Panc1 (cell line): ENCODE measurements at places on chromosomes 12 and 14. TPM values are rescaled to one million over a fixed set of nuclear protein-coding genes. Genes with fewer than 3 reads are reported as not detected.

DNA sequence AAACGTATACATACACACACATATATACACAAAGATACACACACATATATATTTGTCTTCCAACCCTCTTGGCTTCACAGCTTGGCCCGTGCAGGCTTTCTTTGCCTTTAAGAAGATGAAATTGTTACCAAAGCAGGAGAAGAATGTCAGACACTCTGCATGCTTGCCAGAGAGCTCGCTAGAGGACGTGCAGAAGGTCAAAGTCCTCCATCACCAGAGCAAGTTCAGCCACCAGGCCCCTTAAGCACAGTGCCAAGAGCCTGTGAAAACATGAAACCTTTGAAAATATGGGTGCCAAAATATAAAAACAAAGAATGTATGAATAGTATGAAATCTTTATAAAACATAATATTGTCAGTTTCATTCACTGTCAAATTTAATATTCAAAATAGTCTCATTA lies 14.9 kb upstream of the MCRS1 start:
- no peaks in the 10 kb centered on the region for H3K27me3 ChIP-seq
- no peaks in the 10 kb centered on the region for H3K4me1 ChIP-seq
- no peak overlapping the region for H3K4me3 ChIP-seq
- H3K36me3 ChIP-seq = no peaks in the 10 kb centered on the region
- no peak overlapping the region for H3K27ac ChIP-seq

GRCh38 chr12:50056639-50056976 lies 788 bp upstream of the ASIC1 start:
- H3K4me1 ChIP-seq = peaks cover 13% of the 10 kb centered on the region
- H3K36me3 ChIP-seq = no peaks in the 10 kb centered on the region
- no peak overlapping the region for H3K27ac ChIP-seq
- no peak for DNase-seq

DNA sequence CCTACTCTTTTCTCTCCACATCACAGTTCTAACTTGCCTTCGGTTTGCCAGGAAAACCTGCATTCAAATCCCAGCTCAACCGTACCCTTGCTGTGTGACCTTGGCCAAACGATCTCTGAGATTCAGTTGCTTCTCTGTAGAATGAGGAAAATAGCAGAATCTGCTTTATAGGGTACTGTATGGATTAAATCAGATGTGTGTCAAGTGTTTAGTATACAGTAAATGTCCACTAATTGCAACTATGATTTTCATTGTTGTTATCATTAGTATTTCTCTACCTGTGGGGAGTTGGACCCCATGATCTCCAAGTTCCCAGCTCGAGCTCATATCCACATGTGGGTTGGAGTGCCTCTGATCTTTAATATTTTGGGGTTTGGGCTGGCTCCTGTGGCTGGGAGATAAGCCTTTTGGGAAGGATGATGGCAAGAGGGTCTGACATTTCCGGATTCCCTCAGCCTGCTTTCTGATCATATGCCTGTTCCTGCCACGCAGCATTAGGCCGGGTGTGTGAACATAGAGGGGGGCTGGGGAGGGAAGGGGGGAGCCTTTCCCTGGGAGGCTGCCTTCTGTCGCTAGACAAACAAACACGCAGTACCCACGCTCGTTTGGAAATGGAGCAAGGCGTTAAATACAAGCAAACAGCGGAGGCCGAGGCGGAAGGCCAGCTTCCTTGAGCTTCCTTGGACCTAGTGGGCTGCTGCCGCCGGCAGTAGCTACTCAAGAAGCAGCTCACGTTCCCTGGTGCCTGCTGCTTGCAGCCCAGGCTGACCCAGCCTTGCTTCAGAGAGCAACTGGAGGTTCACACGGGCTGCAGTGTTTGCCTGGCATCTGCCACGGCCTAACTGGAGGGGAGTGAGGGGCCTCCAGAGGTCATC lies 213.5 kb upstream of the LHX5 start:
- H3K36me3 ChIP-seq = no peaks in the 10 kb centered on the region
- H3K27me3 ChIP-seq = no peaks in the 10 kb centered on the region; the same call in 1 of the 2 replicates
- no peak for DNase-seq
- no peak overlapping the region for H3K27ac ChIP-seq
- no peaks in the 10 kb centered on the region for H3K4me1 ChIP-seq

DNA sequence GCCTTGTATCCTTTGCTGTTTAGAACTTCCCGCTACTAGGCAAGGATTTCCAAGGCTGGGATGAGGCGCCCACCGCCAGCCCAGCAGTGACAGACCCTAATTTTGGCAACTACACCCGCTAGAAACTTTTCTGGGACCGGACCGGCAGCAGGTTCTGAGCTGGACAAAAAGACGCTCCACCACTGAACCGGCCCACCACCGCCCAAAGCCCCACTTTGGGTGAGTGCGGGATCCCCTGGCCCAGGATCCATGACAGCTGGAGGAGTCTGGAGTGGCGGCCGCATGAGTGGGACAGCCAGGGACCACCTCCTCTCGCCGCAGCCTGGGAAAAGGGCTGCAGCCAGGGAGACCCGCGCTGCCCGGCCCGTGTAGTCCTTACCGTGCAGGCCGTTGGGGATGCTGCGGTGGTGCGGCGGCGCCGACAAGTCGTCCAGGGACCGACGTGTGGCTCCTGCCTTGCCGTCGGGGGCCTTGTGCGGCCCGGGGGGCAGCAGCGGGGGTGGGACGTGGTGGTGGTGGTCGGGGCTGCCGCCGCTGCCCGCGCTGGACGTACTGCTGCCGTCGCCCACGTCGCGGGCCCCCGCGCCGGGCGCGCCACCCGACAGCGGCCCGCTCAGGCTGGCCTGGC lies 1.1 kb downstream of the CCDC85C start:
- DNase-seq = no peak
- no peaks in the 10 kb centered on the region for H3K27me3 ChIP-seq
- H3K4me1 ChIP-seq = peaks cover 39% of the 10 kb centered on the region
- H3K27ac ChIP-seq = peak overlapping the region; percentile 84

Gene SAMD15
- total RNA-seq = 1.4 TPM

DNA sequence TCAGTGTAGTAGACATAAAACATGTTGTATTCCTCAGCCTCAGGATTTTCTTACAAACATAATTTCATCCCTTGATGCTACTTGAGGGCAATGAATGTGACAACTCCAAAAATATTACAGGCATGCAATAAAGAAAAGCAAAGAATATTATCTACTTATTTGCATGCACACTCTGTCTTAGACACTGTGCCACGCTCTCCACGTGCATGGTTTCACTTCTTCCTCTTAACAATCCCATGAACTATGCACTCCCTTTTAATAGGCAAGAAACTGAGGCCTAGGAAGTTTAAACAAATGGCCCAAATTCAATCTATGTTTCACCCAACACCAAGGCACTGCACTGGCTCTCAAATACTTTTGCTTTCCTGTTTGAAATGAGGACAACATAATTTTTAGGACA lies 1.8 kb upstream of the PAH start:
- H3K27me3 ChIP-seq = no peaks in the 10 kb centered on the region
- no peaks in the 10 kb centered on the region for H3K36me3 ChIP-seq
- H3K4me1 ChIP-seq = no peaks in the 10 kb centered on the region
- no peak overlapping the region for H3K4me3 ChIP-seq

GRCh38 chr12:69906411-69907216 lies 81.6 kb downstream of the MYRFL start:
- no peak overlapping the region for H3K4me3 ChIP-seq
- H3K36me3 ChIP-seq = no peaks in the 10 kb centered on the region
- DNase-seq = no peak
- no peaks in the 10 kb centered on the region for H3K4me1 ChIP-seq
- no peak overlapping the region for H3K27ac ChIP-seq

Gene TSFM
- 40.3 TPM for total RNA-seq

GRCh38 chr14:38185671-38186070 lies 22.0 kb upstream of the SSTR1 start:
- H3K36me3 ChIP-seq = no peaks in the 10 kb centered on the region
- no peaks in the 10 kb centered on the region for H3K4me1 ChIP-seq
- no peak overlapping the region for H3K27ac ChIP-seq
